ENCODE measurements at places on chromosomes 13 and 19.

DNA sequence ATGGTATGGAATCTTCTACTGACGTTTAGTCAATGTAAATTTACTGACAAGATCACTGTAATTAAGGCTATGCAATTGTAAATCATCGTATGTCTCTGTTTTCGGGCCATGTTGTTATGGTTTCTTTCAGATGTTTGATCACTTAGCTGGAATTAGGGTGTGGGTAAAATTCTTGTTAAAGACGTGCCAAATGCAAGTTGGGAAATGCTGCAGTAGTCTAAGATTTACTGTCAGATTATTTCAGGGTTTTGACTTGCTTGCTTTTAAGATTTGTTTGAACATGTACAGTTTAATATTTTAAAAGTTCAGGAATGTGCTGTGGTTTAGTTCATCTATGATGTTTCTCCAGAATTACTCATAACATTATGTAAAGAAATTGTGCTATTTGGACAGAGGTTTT is 10.8 kb downstream of the NDFIP2 start:
- no peak for DNase-seq
- H3K27me3 ChIP-seq, result no peaks in the 10 kb centered on the region
- H3K27ac ChIP-seq, result no peak overlapping the region
- peaks cover 32% of the 10 kb centered on the region for H3K4me1 ChIP-seq
- no peaks in the 10 kb centered on the region for H3K36me3 ChIP-seq

GRCh38 chr19:41323430-41324125 is 13.6 kb downstream of the CCDC97 start:
- peaks cover 12% of the 10 kb centered on the region for H3K36me3 ChIP-seq
- H3K27ac ChIP-seq, result peak overlapping the region; percentile 89
- peak overlapping the region; percentile 52 for H3K4me3 ChIP-seq
- no peaks in the 10 kb centered on the region for H3K27me3 ChIP-seq
- DNase-seq, result no peak

DNA sequence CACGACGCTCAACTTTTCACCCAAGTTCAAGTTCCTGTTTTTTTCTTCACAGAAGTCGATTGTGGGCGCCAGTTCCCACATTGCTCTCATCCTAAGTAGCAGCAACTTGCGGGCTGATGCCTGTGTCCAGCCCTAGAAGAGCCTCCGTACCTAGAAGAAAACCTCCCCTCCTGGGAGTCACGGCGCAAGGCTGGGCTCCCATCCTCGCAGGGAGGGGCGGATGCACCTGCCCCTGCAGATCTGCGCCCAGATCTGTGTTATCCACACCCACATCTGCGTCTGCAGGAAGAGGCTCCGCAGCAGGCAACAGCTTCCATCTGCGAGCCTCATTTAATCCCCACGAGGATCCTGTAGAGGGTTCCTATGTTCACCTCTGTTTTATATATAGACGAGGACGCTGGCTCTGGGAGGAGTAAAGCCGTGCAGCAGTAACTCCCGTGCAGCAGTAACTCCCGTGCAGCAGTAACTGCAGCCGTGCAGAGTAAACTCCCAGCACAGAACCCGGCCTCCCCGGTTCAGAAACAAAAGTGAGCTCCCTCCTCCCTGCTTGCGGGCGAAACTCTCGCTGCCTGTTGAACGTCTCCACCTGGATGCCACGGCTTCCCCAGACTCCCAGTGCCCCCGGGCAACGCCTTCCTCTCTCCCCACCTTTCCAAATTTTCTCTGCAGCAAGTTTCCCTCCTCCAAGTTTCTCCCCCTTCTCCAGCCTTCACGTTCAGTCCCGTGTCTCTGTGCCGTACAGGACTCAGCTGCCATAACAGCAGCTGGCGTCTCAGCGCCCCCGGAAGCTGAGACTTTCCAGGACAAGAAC is 23.5 kb upstream of the LAIR1 start:
- H3K27me3 ChIP-seq, result peaks cover 3% of the 10 kb centered on the region
- DNase-seq, result no peak
- H3K4me1 ChIP-seq, result peaks cover 39% of the 10 kb centered on the region
- H3K36me3 ChIP-seq, result peaks cover 2% of the 10 kb centered on the region
- peak overlapping the region; percentile 100 for H3K4me3 ChIP-seq
- H3K27ac ChIP-seq, result peak overlapping the region; percentile 96

DNA sequence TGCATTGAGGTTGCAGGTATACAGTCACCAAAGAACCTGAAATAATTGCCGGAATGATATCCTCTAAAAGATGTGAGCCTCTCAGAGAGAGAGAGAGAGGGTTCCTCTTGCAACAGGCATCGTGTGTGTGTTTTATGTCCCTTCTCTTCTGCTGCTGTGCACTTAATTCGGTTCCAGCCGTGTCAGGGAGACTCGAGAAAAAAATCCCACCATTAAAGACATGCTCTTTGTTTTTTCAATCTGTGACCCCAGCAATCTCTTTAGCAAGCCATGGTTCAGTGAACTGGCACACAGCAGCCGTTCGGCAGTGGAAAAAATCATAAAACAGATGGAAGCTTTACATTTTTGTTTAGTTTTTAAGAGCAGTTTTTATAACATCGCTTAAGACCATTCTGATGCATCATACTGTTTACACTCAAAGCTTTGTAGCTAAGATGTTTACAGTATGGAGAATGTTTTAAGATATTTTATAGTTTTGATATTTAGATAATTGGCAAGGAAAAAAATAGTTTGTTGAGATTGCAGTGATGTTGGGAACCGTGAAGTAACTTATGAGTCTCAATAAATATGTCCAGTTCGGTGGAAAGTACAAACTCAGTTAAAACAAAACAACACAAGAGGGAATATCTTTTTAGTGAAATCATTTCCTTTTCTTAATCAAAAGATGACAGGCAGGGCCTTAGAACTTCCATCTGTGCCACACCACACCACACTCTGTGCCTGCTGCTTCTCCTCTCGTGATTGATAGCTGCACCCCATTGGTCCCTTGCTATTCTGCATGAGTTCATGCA is 31.2 kb upstream of the ZNF536 start:
- no peak for DNase-seq
- H3K36me3 ChIP-seq, result no peaks in the 10 kb centered on the region
- no peak overlapping the region for H3K27ac ChIP-seq
- H3K27me3 ChIP-seq, result no peaks in the 10 kb centered on the region

- H3K27me3 ChIP-seq, result peaks cover 47% of the 10 kb centered on the region
- peak; percentile 67 for DNase-seq
- peaks cover 8% of the 10 kb centered on the region for H3K4me1 ChIP-seq
Observed at GRCh38 chr19:50922317-50922853, 11.2 kb upstream of the KLK4 start.

DNA sequence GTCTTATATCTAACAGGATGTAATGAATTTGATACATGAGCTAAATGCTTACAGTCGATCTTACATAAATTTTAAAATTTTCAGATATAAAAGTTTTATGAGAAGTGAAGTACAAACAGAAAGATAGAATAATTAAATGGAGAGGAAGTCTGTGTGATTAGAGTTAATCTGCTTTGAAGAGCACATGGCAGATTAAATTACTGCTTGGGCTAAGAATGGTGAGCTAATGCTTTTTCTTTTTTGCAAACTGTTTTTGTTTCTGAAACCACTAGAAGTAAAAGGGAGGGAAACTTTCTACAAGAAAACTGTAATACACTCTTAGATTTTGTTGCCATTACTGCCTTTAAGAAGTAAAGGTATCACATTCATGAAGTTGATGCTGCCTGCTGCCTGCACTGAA is 96.3 kb upstream of the SPRY2 start:
- DNase-seq, result no peak
- no peaks in the 10 kb centered on the region for H3K36me3 ChIP-seq
- no peaks in the 10 kb centered on the region for H3K27me3 ChIP-seq
- no peaks in the 10 kb centered on the region for H3K4me1 ChIP-seq

DNA sequence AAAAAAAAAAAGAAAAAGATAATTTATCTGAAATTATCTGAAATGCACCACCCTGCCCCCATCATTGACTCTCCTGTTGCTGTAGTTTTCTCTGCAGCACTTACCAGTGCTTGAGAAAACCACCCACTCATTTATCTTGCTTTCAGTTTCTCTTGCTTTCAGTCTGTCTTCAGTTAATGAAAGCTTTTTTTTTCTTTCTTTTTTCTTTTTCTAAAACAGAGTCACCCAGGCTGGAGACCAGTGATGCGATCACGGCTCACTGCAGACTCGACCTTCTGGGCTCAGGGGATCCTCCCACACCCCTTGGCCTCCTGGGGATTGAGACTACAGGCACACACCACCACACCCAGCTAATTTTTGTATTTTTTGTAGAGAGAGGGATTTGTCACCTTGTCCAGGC is 4.3 kb upstream of the ACP5 start:
- no peaks in the 10 kb centered on the region for H3K36me3 ChIP-seq
- no peak for DNase-seq
- H3K27ac ChIP-seq, result peak overlapping the region; percentile 89

DNA sequence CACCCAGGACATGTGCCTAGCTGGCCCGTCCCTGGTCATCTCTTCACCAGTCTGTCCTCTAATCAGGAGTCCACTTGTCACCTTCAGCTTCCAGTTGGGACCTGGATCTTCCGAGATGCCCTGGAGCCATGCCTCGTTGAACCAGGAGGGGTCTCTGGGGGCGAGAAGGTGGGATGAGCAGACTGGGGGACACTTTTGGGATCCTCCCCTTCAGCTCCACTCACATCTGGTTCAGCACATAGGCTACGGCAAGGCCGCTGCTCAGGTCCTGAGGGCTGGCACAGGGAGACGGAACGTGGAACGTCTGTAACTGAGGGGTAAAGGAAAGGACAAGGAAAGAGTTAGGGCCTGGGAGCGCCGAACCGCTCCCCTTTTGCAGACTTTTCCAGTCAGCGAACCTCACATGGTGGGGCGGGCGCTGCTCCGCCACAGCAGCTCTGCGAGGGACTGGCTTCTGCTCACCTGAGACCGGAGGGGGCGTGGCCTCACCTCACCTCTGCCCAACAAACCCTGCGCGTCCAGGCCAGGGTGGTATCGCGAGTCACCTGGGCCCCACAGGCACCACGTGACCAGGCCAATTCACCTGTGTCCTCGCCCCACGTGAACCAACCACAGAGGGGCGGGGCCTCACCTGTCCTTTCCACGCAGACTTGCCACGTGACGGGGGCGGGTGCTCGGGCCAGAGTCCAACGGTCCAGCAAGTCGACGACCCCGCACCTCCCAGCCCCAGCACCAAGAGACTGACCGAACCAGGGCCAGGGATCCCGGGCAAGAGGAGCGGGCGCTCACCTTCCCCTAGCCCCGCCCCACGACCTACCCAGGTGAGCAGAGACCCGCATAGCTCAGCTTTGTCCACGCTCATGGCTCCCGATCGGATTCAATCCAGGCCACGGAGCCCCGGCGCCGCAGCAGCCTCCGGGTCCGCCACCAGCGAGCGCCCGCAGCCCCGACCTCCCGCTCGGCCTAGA is at the start of gene HOOK2:
Gene HOOK2, minus strand, starts transcription at position 965 of the 968 bp plus-strand sequence. Its CDS starts 103 bp downstream, at position 862.
- no peaks in the 10 kb centered on the region for H3K27me3 ChIP-seq
- H3K4me1 ChIP-seq, result peaks cover 21% of the 10 kb centered on the region
- peak; percentile 31 for DNase-seq
- peaks cover 2% of the 10 kb centered on the region for H3K36me3 ChIP-seq

- H3K27me3 ChIP-seq, result peaks cover 47% of the 10 kb centered on the region
- H3K36me3 ChIP-seq, result peaks cover 8% of the 10 kb centered on the region
- H3K4me1 ChIP-seq, result peaks cover 9% of the 10 kb centered on the region
- no peak for DNase-seq
Observed at GRCh38 chr19:1675633-1676350, 23.4 kb upstream of the TCF3 start.

DNA sequence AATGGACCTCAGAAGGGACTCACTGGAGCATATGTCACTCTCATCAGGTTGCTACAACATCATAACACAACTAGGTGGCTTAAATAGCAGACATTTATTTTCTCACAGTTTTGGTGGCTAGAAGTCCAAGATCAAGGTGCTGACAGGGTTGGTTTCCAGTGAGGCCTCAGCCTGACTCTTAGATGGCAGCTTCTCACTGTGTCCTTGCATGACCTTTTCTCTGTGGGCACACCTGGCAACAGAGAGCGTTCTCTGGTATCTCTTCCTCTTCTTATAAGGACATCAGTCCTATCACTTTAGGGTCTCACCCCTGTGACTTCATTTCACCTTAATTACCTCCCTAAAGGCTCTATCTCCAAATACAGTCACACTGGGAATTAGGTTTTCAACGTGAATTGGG is 74.5 kb downstream of the CYSLTR2 start:
- peaks cover 14% of the 10 kb centered on the region for H3K4me1 ChIP-seq
- H3K36me3 ChIP-seq, result peaks cover 5% of the 10 kb centered on the region
- H3K27ac ChIP-seq, result no peak overlapping the region
- DNase-seq, result no peak
- H3K27me3 ChIP-seq, result peaks cover 16% of the 10 kb centered on the region

DNA sequence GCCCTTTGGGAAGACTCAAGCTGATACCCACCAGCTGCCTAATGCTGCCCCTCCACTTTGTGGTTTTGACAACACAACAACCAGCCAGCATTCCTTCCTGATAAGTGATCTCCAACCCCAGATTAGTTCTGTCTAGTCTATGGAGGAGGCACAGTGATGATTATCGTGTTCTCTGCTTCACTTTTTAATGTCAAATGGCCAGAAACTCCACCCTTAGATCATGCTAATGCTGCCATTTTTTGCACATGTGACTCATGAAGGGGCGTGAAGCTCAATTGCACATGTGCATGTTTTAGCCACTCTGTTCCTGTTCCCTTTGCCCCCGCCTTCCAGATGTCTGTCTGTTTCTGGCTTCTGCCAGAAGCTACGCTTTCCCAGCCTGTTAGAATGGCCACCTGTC is 199.8 kb downstream of the COG6 start:
- H3K27me3 ChIP-seq, result peaks cover 13% of the 10 kb centered on the region
- H3K36me3 ChIP-seq, result peaks cover 2% of the 10 kb centered on the region
- no peak for DNase-seq
- no peak overlapping the region for H3K4me3 ChIP-seq
- no peaks in the 10 kb centered on the region for H3K4me1 ChIP-seq

DNA sequence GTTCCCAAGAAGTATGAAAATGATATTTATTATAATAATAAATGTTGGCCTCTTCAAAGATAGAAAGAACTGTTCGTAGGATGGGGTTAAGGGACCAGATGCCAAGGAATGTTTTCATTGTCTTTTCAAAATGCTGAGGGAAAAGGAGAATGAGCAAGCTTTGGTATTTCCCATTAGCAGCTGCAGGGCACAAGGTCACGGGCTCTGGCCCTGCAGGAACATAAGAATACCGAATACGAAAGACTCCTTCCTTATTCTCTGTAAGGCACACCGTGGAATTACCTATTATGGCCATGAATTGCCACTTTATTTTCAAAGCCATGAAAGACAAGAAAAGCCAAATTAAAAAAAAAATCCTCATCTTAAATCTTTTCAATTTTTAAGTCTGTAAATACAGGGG is 49.6 kb upstream of the OLFM4 start:
- H3K27ac ChIP-seq, result no peak overlapping the region
- no peaks in the 10 kb centered on the region for H3K36me3 ChIP-seq
- H3K4me3 ChIP-seq, result no peak overlapping the region

GRCh38 chr13:58598241-58598640 is 966.7 kb downstream of the PCDH17 start:
- no peak overlapping the region for H3K4me3 ChIP-seq
- DNase-seq, result no peak
- H3K4me1 ChIP-seq, result no peaks in the 10 kb centered on the region

DNA sequence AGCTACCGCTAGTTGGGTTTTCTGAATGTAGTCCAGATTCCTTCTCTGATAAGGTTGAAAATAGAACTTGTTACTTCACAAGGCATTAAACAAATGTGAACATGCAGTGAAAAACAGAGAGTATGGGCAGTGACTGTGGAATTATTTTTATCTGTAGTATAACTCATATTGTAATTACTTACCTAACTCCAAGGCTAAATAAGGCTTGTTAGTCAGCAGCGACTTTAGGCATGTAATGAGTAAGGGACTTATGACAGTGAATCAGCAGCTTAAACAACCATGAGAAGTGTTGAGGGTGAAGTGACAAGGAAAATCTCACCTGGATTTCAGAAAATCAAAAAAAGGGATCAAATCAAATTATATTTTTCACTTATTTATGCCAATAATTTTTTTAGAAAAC is 1719.5 kb upstream of the MIR17HG start:
- no peak overlapping the region for H3K4me3 ChIP-seq
- no peaks in the 10 kb centered on the region for H3K27me3 ChIP-seq
- DNase-seq, result no peak
- H3K4me1 ChIP-seq, result no peaks in the 10 kb centered on the region
- no peaks in the 10 kb centered on the region for H3K36me3 ChIP-seq

All from T-helper 17 cell (primary cell).